Bronchial epithelial cell (primary cell): ENCODE measurements at places on chromosomes 11 and 22. TPM values are rescaled to one million over a fixed set of nuclear protein-coding genes. Genes with fewer than 3 reads are reported as not detected.

- DNase-seq, result no peak
Observed at GRCh38 chr11:38402063-38402462, 1804.0 kb upstream of the RAG2 start.

The C22orf31 gene
- not detected in 2 replicates for total RNA-seq

GRCh38 chr11:34250732-34251588 lies 106.8 kb downstream of the ABTB2 start:
- DNase-seq, result peak; percentile 95

GRCh38 chr22:38097557-38098409 lies 12.7 kb downstream of the BAIAP2L2 start:
- DNase-seq, result no peak

The ARHGAP42 gene
- 4.5 and 5.3 TPM in 2 replicates for total RNA-seq

DNA sequence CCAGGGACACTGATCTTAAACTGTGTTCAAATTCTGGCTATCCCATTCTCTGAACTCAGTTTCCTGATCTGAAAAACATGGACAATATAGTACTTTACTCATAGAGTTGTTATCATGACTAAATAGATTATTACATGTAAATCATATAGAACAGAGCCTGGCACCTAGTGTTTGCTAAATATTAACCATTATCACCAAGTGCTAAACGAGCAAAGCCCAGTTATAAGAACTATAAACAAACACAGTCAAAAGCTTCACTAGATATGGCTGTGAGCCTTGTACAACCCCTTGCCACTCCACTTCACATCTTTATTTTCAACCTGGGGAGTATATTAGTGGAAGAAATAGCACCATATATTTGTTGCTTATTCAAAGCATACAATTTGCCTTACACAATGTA lies 338.9 kb upstream of the CADM1 start:
- DNase-seq, result no peak

DNA sequence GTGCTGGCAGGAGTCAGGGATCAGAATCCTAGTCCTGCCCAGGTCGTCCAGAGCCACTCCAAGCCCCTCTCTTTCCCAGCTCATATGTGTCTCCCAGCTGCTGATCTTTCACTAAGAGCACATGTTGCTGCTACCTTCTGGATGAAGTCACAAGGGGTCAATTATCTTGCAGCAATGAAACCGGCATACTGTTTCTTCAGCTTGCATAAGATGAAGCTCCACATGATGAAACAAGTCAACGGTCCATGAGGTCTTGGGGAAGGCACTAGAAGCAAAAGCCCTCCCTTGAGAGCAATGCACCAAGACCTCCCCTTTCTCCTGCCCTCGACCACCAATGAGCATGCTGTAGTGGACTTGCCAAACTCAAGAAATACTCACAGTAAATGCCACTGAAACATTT lies 148.9 kb downstream of the TENM4 start:
- DNase-seq, result no peak

The C1QTNF6 gene
- total RNA-seq, result 2.9 and 4.1 TPM in 2 replicates

GRCh38 chr11:116614306-116615210 lies 158.2 kb downstream of the BUD13 start:
- no peak for DNase-seq

GRCh38 chr11:86765203-86765602 lies 35.1 kb upstream of the PRSS23 start:
- no peak for DNase-seq

DNA sequence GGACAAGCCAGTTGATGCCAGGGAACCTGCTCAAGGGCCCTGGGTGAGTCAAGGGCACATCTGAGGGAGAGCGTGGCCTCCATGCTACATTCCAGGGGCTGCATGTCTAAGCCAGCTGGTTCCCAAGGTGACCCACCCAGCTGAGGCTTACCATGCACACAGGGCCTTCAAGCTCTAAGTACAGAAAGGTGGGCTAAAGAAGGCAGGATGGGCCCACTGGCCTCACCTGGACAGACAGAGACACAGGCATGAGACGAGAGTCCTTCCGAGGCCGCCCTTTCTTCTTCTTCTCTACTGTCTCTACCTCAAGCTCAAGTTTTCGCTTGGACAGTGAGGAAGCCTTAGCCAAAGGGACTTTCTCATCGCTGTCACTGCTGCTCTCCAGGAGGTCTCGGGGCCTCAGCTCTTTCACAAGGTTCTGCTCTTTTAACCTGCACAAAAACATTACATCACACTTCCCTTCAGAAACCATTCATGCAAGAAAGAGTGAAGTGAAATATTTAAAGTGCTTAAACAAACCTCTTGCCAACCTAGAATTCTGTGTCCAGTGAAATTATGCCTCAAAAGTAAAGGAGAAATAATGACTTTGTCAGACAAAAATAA lies 69.9 kb downstream of the HIRA start:
- no peak for DNase-seq

DNA sequence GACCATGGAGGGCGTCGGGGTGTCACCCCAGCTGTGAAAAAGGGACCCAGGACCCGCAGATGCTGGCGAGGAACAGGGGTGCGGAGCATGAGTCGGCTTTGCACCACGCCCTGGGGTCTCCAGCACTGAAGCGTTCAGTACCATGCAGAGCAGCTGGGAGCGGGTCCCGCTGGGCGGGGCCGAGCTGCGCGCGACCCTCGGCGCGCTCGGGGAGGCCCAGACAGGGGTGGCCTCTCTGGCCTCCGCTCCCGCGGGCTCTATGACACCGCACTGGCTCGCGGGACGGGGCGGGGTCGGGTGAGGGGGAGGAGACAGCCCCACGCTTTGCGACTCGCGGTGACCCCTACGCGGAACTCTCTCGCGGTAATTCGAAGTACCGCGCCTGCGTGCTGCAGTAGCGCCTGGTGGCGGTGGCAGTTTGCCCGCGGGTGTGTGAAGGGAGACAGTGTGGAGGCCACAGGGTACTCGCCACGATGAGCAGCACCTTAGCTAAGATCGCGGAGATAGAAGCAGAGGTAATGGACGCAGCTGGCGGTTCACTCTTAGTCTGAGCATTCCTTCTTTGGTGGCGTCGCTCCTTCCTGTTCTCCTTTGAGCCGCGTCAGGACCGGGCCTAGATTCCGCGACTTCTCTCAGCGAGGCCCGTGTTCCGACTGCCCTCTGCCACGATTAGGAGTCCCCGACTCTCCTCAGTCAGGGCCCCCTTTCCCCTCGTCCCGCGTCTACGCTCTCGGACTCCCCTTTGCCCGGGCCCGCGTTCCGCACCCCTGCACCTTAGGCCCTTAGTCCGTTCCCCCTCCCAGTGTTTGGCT lies at the start of gene DRG1:
Gene DRG1 (plus strand): TSS at position 394 of the 812 bp plus-strand sequence. CDS start 80 bp downstream, at position 474.
- DNase-seq, result peak; percentile 86

The TUB gene
- total RNA-seq, result 0.13 and 0.26 TPM in 2 replicates

GRCh38 chr11:133228471-133229329 lies 303.6 kb downstream of the OPCML start:
- DNase-seq, result no peak

DNA sequence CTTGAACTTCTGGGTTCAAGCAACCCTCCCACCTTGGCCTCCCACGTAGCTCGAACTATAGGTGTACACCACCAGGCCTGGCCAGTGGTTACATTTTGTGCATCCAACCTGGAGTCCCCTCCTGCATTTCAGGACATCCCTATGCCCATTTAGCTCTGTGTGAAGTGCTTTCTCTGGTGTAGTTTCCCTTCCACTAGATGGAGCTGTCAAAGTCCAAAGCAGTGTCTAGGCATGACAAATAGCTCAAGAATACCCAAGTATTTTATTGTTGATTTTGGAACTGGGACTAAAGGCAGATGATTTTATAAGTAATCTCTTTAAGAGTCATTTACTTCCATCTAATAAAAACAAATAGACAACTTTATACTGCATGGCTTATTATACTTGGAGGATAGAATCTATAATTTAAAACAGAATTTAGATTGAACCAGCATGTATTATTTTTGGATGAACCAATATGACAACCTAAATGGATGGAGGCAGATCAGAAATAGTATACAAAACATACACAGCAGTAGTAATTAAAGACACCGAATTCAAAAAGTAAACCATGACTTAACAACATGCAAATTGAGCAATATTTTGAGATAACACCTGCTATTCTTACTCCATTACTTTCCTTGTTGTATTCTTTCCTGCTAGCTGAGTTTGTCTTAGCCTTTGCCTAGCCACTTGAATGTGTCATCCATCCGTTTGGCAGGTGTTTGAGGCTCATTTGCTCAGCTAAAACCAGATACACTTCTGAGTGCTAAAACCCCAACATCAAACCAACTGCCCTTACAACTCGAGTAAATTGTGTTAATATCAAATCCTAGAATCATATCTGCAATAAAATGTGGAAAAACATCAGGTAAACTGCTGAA lies 37.7 kb downstream of the EIF4ENIF1 start:
- DNase-seq, result peak; percentile 51

DNA sequence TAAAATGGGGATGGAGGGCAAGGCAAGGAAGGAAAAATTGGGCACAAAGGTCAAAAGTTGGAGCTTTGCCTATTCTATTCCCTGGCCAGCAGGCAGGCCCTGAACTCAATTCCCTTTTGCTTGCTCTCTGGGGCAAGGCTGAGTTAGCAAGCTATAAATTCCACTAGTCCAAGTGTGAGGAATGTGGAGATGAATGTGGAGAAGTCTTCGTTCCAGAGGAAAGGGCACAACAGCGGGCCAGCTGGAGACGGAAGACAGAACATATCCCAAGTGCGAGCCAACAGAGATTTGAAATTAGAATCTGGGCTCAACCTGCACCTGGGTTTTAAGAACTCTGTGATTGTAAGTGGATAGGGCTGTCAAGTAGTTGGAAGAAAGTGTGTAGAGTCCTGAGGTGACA lies 29.5 kb upstream of the FZD4 start:
- no peak for DNase-seq

The ZBTB16 gene
- total RNA-seq, result 3.1 and 3.2 TPM in 2 replicates

The GAS2L1 gene
- total RNA-seq, result 4.1 and 5.3 TPM in 2 replicates

GRCh38 chr11:70810681-70811080 lies 412.4 kb downstream of the CTTN start:
- no peak for DNase-seq

The APOA5 gene
- not detected in 2 replicates for total RNA-seq

The NLRP10 gene
- under 0.01 and 3.1 TPM in 2 replicates for total RNA-seq

GRCh38 chr22:40118979-40119378 lies 58.7 kb upstream of the TNRC6B start:
- no peak for DNase-seq

DNA sequence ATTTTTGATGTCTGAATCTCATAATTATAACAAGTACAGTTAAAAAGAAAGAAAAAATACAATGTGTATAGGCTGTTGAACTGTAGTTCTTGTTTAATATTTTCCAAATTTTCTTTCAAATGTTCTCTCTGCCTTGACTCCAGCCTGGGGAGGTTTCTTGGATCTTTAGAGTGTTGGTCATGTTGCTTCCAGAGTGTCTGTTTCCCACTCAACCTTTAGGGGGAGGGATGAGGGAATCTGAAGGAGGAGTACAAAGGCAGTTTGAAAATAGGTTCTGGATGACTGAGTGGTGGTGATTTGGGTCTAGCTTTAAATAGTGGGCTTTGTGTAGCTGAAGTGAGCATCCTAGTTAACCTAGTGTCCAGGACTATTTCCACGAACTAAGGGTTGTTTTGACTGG lies 2.0 kb downstream of the CTNND1 start:
- no peak for DNase-seq

- DNase-seq, result no peak
Observed at GRCh38 chr11:94888204-94888603, 85.2 kb downstream of the CWC15 start.

The USP2 gene
- total RNA-seq, result 0.26 and 1.2 TPM in 2 replicates

GRCh38 chr11:113574586-113574985 lies 99.4 kb upstream of the DRD2 start:
- DNase-seq, result no peak

GRCh38 chr11:117175781-117176180 lies 2.8 kb upstream of the SIDT2 start:
- DNase-seq, result no peak

DNA sequence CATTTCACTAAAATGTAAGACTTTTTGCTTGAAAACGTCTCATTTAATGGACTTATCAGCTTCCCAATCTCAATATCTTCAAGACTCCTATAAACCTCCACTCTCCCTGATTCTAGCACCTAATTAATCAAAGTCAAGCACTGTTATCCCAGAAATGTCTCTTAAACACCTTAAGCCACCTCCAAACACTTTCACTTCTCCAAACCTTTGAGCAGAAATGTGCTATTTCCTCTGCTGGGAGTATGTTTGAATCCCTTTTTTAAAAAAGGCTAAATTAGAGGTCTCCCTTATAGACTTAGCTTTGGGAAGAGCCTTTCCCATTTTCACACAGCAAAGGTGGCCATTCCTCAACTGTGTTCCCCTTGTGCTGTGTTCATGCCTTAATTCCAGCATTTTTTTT lies 146.2 kb upstream of the SYN3 start:
- no peak for DNase-seq

DNA sequence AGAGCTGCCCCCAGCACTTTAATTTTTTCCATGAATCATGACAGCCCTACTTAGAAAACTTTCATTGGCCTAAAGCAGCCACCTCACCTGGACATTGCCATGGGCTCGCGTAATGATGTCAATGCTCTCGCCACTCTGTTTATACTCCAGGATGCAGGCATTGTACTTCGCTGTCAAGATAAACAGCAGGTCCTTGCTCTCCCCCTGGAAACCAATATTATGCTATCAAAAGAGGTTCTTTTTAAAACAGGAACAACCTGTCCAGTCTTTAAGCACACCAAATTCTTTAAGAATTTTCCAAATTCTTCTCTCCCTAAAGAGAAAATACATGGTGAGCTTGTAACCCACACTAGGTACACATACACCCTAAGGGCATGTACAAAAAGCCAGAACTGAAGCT lies 3.0 kb downstream of the DDB1 start:
- DNase-seq, result no peak

GRCh38 chr11:131824771-131825170 lies 454.4 kb downstream of the NTM start:
- DNase-seq, result peak; percentile 12

DNA sequence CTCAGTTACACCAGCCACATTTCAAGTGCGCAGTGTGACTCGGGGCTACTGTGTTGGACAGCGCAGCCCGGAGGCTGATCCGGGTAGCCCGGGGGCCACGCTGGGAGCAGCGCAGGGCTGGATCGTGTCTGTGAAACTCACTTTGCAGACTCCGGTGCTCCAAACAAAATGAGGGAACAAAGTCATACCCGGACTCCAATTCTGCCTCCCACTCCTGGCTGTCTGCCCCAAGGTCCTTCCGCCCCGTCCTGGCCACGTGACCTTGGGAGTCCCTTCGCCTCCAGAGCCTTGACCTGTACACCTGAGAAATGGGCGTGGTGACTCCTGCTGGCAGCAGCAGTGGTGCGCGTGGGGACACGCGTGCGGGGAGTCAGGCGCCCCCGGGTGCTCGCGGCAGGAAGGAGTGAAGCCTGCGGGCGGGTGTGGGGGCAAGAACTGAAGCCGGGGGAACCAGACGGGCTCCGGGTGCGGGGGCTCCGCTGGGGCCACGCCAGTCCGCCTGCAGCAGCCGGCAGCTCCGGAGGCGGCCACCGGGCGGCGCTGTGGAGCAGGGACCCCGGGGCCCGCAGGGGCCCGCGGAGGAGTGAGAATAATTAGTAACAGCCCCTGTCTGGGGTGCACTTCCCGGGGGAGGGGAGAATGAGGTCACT lies 42.4 kb downstream of the KCNJ4 start:
- no peak for DNase-seq

GRCh38 chr11:122995526-122995925 lies 13.9 kb upstream of the BSX start:
- no peak for DNase-seq

GRCh38 chr11:111561791-111562325 lies 21.3 kb downstream of the LAYN start:
- peak; percentile 75 for DNase-seq
